GM10248 (cell line): ENCODE measurements at places on chromosomes 6 and 20.

DNA sequence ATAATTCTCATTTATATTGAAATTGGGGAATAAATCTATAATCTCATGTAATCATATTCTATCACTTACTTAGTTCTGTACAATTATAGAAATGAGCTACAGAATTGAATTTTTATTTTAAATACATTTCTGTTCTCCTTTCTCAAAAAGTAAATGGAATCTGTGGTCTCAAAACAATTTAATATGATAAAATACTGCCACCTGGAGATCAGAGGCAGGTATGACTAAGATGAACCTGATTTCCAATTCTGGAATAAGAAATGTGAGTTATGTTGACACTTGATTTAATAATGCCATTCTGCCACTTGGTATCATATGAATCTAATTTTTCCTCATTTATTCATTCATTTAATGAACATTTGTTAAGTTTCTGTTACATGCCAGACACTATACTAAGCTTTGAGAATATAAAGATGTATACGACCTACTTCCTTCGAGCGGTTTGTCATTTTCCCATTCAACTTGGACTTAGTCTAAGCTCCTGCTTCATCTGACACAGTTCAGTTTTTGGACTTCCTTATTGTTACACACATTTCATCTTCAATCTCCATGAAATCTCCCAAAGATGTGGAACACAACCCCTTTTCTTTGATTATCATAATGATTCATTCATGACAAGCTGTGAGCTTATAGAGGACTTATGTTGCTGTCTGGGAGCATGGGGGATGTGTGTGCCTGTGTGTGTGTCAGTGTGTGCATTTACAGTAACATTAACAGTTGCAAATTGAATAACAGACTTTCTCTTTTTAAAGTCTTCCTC lies 7.5 kb upstream of the CCDC28A start:
- peak; percentile 43 for DNase-seq

DNA sequence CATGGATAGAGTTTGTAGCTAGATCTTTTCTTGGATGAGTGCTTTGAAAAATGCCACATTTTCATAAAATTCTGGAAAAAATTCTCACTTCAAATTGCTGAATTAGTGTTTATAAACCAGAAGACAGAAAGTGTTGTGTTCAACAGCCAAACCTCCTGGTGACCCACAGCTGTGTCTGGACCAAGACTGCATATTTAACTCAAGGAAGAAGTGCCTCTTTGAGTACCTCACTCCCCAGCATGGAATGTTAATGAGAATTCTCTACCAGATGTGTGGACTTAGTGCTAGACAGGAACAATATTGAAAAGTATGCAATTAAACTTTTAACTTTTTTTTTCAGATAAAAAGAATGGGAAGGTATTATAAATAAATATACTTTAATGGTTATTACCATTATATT lies 609.3 kb downstream of the COL12A1 start:
- DNase-seq, result no peak

- no peak for DNase-seq
Measured at GRCh38 chr20:504632-505075, 38.9 kb downstream of the CSNK2A1 start.

DNA sequence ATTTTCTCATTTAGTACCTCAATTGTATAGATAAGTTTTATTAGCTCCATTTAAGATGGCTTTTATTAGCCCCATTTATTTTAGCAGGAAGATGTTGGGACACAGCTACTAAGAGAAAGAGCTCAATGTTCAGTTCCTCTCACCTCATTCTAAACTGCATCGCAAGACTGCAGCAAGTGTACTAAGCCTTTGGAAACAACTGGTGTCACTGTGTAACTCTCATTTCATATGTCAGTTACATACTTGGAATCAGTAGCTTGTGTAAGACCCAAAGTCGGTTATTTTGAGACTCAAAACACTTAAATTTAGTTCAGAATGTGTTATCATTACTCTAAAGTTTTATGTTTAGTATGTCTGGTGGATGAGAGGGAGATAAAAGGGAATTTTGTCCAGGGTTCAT lies 482.9 kb downstream of the BMP2 start:
- DNase-seq, result no peak

- DNase-seq, result peak; percentile 50
Measured at GRCh38 chr6:27608916-27609883, 136.3 kb upstream of the ZNF184 start.

GRCh38 chr6:143298071-143298470 lies 152.4 kb downstream of the ADAT2 start:
- DNase-seq, result no peak

DNA sequence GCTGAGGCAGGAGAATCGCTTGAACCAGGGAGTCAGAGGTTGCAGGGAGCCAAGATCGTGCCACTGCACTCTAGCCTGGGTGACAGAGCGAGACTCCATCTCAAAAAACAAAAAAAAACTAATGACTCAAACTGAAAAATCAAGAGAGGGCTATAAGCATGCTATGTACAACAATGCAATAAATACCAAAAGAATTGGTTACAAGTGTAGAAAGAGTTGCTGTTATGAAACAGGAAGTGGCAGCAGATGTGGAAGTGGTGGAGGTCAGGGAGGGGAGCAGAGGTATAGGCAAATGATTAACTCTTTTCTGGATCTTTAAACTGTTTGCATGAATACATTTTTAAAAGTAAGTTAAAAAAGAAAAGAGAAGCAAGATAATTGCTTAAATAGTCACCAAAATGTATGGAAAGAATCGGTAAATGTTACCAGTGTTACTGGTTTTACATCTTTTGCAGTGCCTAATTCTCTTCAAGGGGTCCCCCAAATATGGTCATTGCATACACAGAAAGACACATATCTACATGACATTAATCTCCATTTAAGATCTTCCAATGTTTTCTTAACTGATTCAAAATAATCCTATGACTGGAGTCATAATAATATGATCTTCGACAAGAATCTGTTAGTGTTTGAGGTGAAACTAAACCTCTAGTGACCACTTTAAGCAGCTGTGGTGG lies 15.0 kb downstream of the CALHM6 start:
- DNase-seq, result peak; percentile 72

- DNase-seq, result no peak
Measured at GRCh38 chr6:1679031-1679687, 69.4 kb downstream of the FOXC1 start.
